ENCODE measurements at places on chromosomes 4 and X.

DNA sequence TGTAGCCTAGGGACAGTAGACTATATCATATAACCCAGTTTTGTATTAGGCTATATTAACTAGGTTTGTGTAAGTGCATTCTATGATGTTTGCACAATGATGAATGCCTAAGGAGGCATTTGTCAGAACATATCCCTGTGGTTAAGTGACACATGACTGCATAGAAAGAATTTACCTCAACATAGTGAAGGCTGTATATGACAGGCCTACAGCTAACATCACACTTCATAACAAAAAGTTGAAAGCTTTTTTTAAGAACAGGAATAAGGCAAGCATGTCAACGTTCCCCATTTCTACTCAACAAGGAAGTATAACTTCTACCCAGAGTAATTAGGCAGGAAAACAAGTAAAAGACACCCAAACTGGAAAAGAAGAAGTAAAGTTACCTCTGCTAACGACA lies 165.9 kb upstream of the NDST4 start:
- DNase-seq, result no peak

DNA sequence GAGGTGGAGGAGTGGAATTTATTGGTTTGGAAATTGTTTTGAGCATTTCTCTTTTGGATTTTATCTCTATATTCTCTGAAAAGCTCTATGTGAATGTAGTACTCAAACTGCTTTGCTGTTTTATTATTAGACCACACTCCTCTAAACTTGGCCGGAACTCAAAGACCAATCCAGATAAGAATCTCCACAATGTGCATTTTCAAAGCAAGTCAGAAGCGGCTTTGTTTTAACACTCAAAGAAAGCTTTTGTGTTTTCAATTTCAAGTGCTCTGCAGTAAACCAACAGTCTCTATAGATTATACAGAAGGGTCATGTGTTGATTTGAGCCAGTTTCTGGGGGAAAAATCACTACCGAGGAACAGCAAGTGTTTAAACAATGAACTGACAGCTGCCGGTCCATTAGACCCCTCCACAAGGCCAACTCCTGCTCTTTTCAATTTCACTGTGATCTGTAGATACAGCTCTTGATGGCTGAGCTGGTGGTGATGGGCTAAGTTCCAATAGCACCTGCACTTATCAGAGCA lies 79.4 kb downstream of the FTHL17 start:
- no peak for DNase-seq

GRCh38 chr4:171007618-171008390 lies 805.4 kb upstream of the GALNTL6 start:
- no peak for DNase-seq

DNA sequence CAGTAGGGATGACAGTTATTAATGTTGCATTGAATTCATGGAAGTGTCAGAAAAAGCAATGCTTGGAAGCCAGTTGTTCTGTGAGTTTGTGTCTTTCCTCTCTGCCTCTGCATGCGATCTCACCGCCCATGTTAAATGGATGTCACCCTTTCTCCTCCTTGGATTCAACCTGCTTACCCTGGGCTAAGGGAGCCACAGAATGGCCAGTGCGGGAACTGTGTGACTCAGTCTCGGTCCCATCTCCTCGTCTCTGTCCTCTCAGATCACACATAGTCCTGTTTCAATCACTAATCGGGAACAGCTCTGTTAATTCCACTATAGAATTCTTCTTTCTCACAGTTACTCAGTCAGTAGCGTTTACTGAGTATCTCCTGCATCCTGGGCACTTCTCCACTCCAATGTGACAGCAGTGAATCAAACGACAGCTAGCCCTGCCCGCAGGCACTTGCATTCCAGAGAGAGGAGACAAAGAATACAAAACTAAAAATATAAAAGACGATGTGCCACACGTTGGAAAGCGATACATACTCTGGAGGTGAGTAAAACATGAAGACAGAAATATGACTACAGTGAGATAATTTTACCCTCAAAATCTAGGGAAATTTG lies 53.6 kb upstream of the TLR3 start:
- no peak for DNase-seq

GRCh38 chr4:101977076-101977475 lies 186.5 kb downstream of the BANK1 start:
- DNase-seq, result no peak

GRCh38 chrX:135302269-135302873 lies 6.9 kb upstream of the ETDC start:
- DNase-seq, result no peak

- no peak for DNase-seq
Measured at GRCh38 chrX:146006637-146007036, 189.0 kb downstream of the SLITRK2 start.

DNA sequence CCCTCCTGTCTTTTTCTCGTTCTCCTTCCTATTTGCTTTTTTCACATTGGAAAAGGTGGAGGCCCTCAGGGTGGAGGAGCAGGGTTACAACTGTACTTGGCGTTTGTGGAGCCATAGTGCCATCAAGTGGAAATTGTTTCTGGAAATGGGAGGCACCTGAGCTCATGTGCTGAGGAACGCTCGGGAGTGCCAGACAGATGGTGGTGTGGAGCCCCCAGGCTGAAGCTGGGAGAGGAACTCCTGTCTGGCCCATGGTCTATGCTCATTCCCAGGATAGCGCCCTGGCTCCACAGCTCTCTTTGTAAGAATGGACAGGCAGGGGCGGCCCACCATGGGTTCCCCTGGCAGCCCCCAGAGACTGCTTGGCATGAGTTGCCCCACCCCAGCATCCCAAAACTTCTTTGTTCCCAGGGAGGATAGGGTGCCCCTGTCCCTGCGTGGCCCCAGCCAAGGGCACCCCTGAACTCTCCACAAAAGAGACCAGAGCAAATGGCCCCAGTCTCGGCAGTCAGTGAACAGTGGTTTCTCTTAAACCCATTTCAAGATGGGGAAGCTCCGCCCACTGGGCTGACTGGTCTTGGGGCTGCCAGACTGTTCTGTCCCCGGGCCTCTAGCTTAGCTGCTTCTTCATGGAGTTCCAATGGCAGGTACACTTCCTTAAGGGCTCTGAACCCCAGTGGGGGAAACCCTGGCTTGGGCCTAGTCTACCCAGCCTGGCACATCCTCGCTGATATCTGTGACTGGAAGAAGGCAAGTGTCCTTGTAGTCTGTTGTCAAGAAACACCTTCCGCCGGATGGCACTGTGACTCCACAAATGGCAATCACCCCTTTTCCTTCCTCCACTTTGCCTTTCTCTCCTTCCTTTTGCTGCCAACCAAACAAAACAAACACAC lies 70.1 kb downstream of the NBDY start:
- no peak for DNase-seq

DNA sequence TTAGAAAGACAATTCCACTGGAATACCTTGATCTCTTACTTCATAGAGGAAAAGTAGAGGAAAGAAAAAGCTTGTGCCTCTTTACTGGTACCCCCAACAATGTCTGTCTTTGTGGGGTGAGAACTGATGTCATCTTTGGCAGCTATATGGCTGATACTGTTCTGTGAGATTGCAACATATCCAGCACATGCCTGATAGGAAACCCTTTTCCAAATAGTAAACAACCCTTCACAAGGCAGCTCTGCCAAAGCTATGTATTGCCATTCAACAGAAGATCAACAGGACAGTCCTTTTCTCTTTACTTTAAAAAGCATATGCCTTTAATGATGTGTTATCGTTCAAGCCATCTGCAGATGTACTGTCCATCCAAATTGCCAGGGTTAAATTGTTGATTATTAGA lies 105.9 kb downstream of the IL1RAPL1 start:
- no peak for DNase-seq

GRCh38 chrX:17415242-17415810 lies 40.3 kb downstream of the NHS start:
- no peak for DNase-seq

GRCh38 chr4:95537863-95538488 lies 10.8 kb downstream of the UNC5C start:
- DNase-seq, result no peak

- no peak for DNase-seq
Measured at GRCh38 chr4:183968931-183969330, 63.8 kb downstream of the STOX2 start.

GRCh38 chr4:132504438-132504837 lies 644.7 kb upstream of the PCDH10 start:
- no peak for DNase-seq

GRCh38 chrX:152989292-152989658 lies 4.6 kb downstream of the PNMA5 start:
- no peak for DNase-seq

- DNase-seq, result no peak
Measured at GRCh38 chr4:125511715-125512114, 197.0 kb downstream of the FAT4 start.

DNA sequence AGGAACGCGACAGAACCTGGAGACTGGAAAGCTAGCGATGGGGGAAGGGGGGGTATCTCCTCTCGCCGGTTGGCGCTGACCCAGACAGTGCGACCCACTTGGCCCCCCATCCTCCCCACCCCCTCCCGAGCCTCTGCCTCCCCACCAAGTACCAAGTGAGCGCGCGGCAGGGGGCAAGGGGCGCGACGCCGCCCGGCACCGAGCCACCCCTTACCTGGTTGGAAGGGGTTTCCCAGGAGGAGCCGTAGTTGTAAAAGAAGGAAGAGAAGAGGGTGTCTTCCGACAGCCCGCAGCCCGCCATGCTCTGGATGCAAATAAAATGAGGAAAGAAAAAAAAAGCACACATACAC lies 112.2 kb downstream of the DHX15 start:
- DNase-seq, result no peak

- DNase-seq, result no peak
Measured at GRCh38 chr4:152468408-152468807, 67.5 kb downstream of the FBXW7 start.

- DNase-seq, result no peak
Measured at GRCh38 chr4:67103001-67103747, 442.1 kb downstream of the CENPC start.

DNA sequence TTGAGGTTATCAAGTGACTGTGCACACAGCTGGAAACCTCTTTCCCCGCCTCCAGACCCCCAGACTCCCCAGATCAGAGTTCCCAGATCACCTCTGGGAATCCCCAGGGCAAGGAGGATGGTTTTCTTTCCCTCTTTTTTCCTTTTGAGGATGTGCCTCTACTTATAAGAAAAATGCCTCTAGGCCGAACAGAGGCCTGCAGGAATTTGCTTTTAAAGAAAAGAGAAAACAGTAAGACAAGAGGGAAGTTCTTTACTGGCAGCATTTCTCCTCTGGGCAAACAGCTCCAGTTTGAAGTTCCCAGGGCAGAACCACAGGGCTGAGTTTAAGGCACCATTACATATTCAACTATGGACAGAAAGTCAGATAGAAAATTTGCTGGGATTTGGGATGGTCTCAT lies 837.9 kb upstream of the LCORL start:
- no peak for DNase-seq
